ENCODE measurements at places on chromosomes 4 and X.

- no peak for DNase-seq
Measured at GRCh38 chrX:54992911-54993622, 921 bp downstream of the PFKFB1 start.

- no peak for DNase-seq
Measured at GRCh38 chr4:60485276-60485675, 714.9 kb upstream of the ADGRL3 start.

GRCh38 chr4:94827481-94828110 is 69.8 kb downstream of the BMPR1B start:
- no peak for DNase-seq

- DNase-seq, result no peak
Measured at GRCh38 chrX:12947545-12948235, 27.2 kb upstream of the TMSB4X start.

DNA sequence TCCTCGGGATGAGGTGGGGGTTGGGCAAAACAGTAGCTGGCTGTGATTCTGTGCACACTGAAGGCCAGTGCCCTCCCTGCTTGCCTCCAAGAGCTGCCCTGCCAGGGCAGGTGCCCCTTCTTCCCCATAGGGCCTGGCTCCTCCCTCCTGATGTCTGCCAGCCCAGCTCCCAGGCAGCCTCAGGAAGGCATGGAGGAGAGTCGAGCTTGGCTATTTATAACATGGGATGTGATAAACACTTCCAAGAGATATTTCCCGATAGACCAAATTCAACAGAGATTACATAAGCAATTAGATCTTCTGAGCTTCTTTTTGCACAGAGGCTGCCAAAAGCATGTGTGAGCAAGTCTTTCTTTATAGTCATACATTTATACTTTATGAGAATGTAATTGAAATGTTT is 45.3 kb upstream of the PJA1 start:
- no peak for DNase-seq

GRCh38 chrX:102712981-102713625 is 855 bp downstream of the GPRASP2 start:
- DNase-seq, result no peak

GRCh38 chrX:2707334-2707760 is 16.3 kb downstream of the CD99 start:
- DNase-seq, result no peak

GRCh38 chrX:68942840-68943239 is 114.0 kb downstream of the EFNB1 start:
- no peak for DNase-seq

DNA sequence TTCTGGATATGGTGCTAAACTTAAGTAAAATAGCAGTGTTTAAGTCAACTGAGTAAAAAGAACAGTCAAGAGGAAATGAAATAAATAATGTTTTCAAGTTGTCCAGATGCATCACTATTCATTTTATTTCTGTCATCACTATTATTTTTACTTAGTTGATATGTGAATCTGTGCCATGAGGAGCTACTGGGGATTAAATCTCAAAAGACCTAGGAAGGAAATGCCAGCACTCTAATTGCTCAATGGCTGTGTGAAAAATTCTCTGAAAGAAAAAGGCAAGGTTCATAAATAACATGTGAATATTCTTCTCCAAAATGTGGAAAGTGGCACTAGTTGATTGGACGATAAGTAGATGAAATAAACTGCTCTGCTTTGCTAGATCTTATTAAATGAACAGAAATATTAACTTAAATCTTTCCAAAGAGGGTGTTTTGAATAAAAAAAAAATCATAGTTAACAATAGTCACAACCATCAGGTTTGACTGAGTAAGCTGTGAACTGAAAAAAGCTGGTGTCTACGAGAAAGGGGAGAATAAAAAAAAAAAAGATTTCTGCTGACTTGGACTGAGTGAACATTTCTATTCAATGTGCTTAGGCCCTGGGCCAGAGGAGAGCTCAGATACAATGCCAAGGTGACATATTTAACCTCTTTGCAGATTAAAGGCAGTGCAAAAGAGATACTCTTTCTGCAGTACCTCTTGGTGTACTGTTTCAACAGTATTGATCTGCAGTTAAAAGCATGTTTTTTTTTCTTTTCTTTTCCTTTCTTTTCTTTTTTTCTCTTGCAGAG is 1.6 kb downstream of the SPARCL1 start:
- DNase-seq, result no peak

DNA sequence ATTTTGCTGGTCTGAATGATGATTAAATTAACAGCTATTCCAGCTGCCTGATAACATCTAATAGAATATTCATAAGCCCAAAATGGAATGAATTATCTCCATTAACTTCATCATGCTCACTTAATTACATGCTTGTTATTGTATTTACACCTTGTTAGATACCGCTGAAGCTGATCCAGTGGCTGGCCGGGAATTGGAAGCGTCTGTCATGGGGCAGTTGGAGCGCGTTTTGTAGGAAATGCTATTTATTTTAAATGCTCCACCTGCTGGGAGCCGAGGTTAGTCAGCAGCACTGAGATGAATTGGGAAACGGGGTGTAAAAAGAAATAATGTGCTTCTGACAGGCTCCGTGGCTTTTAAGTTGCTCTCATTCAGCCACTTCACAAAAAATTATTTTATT is 25.2 kb downstream of the ARX start:
- no peak for DNase-seq

DNA sequence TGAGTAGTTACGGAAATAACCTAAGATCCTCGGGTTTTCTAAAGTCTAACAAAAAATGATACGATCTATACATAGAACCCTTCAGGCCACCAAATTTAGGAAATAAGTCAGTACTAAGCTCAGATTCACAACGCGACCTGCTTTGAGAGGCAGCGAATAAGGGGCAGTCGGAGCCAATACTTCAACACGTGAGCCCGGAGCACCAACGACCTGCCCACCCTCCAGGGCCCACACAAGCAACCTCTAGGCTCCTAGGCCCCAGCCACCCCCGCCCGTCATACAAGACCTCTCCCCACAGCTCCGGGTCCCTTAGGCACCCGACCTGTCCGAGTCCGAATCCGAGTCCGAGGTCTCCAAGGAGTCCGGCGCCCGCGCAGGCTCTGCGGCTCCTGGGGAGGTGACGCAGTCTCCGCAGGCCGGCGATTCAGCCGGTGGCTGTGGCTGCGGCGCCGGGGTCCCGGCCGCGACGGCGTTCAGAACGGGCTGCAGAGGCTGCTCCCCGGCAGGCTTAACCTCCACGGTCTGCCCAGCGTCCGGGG is 580 bp downstream of the NAF1 start:
- peak; percentile 19 for DNase-seq

GRCh38 chrX:21675931-21676330 is 17.8 kb upstream of the KLHL34 start:
- DNase-seq, result no peak

DNA sequence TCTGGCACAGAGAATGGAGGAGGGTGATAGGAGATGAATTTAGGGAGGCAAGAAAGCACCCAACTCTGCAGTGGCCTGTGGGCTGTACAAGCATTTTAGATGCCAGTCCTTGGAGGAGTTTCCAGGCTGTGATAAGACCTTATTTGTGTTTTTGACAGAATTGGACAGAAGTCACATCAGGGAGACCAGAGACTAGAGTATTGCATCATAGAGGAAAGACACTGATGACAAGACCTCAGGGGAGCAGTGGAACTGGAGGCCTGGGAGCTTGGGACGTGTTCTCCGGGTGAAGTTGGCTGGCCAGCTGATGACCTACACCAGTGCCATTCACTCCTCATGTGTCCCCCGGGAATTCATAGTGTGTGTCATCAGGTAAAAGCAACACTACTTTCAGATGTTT is 284.0 kb upstream of the ZFP42 start:
- no peak for DNase-seq

- DNase-seq, result no peak
Measured at GRCh38 chr4:7635445-7636239, 200.9 kb upstream of the PSAPL1 start.
